ENCODE measurements at places on chromosomes 11 and 22. TPM values are rescaled to one million over a fixed set of nuclear protein-coding genes. Genes with fewer than 3 reads are reported as not detected.

DNA sequence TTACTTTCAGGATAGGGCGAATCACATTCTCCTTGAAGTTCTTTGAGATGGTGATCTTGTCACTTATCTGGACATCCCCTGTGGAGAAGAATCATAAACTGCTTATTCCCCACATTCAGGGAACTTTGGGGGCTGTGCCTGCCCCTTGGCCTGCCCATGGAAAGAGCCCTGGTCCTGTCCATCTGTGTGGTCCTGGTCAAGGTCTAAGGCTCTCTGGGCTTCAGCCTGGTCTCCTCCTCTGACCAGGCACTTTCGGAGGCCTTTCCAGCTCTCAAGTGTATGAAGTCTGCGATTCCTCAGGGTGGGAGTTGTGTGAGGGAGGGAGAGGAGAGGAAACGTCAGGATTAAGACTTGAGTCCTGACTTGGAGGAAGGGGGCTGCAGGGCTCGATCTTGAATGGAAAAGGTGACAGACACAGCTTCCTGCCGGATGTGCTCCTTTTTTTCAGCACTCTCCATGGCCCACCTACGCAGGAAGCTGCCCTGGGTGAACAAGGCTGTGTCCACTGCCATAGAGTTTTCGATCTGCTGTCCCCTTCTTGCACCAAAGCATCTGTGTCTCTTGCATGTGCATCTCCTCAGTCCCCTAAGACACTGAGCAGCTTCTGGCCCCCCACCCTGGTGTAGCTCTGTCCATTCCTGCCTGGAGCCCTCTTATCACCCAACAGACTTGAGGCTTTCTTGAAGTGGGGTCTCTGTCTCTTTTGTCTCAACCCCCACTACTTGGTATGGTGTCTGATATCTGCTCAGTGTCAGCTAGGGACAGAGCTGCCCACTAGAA is 50.8 kb upstream of the PHOX2A start:
- no peak for DNase-seq

GRCh38 chr11:28615542-28615941 is 507.4 kb downstream of the METTL15 start:
- no peak for DNase-seq

DNA sequence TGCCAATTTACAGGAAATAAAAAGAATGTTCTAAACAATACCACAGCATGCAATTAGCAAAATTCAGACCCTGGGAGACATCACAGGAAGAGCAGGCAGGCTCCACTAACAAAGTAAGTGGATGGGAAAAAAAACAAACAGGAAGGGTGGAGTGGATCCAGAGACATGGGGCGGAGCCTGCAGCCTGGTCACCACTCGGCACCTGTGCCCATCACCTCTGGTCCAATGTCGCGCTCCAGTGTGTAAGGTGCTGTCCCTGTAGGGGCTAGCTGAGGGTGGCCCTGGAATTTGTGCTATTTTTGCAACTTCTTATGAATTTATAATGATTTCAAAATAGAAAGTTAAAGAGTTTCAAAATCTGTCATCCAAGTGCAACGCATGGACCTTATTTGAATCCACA is 11.0 kb upstream of the MOB2 start:
- DNase-seq: no peak

- DNase-seq: no peak
Observed at GRCh38 chr11:102309621-102310541, 7.4 kb upstream of the BIRC3 start.

DNA sequence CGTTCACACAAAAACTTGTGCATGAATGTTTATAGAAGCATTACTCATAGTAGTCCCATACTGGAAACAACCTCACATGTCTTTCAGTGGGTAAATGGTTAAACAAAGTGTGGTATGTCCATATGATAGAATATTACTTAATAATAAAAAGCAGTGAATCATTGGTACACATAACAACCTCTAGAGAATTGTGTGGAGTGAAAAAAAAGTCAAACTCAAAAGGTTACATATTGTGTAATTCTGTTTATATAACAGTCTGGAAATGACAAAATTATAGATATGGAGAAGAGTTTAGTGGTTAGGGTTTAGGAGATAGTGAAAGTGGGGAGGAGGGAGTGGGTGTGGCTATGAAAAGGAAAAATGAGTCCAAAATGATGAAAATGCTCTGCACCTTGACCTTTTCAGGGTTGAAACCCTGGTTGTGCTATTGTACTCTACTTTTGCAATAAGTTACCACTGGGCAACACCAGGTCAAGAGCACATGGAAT is 243.4 kb upstream of the DDI1 start:
- DNase-seq: no peak

Gene CATSPER1
- total RNA-seq: 2.3 TPM

Gene SCGB1D2
- not detected for total RNA-seq
